Ureter (tissue), 1 donor: ENCODE measurements at places on chromosomes 12 and 14. TPM values are rescaled to one million over a fixed set of nuclear protein-coding genes. Genes with fewer than 3 reads are reported as not detected.

DNA sequence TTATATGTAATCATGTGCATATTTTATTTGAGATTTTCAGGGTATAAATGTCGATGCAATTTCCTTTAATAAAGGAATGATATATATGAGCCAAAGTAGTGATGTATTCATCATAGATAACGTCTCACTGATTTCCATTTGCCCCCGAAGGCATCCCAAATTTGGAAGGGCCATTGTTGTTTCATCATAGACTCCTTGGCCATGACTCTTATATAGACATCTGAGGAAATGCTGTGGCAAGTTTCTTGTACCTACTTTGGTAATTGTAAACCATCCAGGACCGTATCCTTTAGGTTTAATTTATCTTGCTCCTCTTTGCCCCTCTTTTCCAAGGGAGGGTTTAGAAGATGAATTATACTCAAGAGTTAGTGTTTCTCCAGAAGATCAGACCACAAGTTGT lies 84.7 kb downstream of the SAMD4A start:
- no peak for DNase-seq

- DNase-seq = no peak
Measured at GRCh38 chr12:23954332-23954731, 4.9 kb upstream of the SOX5 start.

GRCh38 chr14:70812124-70812818 lies 3.0 kb upstream of the MAP3K9 start:
- DNase-seq = no peak

- DNase-seq = no peak
Measured at GRCh38 chr12:131280426-131280825, 326.7 kb downstream of the ADGRD1 start.

DNA sequence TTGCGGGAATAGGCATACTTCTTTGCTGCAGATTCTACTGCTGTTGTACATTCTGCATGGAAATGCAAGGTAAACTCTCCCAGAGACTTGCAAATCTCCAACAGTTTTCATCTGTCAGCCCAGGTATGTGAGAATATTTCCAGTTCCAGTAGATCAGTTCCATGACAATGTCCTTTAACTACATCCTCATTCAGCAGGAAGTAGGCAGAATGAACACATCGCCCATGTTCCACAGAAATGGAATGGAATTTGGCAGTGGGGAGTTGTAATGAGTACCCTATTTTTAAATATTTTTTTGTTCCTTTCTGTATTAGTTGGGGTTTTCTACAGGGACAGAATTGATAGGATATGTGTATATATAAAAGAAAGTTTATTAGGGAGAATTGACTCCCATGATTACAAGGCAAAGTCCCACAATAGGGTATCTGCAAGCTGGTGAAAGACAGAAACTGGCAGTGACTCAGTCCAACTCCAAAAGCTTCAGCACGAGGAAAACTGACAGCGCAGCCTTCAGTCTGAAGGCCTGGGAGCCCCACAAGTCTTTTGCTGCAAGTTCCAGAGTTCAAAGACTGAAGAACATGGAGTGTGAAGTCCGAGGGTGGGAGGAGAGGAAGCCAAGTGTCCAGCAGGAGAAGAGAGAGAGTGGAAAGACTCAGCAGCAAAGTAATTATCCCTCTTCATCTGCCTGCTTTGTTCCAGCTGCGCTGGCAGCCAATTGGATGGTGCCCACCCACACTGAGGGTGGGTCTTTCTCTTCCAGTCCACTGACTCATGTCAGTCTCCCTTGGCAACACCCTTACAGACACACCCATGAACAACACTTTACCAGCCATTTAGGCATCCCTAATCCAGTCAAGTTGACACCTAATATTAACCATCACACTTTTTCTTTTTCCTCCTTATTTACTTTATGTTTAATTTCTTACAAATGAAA lies 110.4 kb upstream of the SCAF11 start:
- DNase-seq = no peak

DNA sequence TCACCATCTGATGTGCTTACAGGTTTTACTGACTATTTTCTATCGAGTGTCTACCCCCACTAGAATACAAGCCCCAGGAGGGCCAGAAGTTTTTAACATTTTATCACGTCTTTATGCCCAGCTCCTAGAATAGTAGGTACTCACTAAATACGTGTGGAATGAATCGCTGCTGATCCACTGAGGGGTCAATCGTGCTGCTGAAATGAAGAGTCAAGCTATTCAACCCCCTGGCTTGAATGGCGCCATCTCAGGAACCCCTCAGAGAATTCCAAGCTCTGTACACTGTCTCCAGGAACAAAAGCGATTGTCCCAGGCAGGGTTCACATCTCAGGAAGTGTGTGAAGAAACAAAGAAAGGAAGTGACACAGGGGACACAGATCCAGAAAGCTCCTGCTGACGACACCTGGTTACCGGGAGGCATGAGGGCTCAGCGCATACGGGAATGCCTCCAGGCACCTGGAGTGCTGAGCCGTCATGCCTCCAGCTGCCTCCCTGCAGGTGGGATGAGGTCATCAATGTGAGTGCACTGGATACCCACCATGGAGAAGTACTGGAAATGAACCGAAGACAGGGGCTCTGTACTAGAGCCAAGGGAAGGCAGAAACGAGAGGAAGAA lies 45.6 kb downstream of the PITPNM2 start:
- DNase-seq = no peak

- peak; percentile 93 for DNase-seq
Measured at GRCh38 chr12:2794736-2795289, at the start of gene FKBP4. FKBP4 (plus strand) TSS chr12:2794970; CDS start chr12:2795140, 170 bp downstream.

DNA sequence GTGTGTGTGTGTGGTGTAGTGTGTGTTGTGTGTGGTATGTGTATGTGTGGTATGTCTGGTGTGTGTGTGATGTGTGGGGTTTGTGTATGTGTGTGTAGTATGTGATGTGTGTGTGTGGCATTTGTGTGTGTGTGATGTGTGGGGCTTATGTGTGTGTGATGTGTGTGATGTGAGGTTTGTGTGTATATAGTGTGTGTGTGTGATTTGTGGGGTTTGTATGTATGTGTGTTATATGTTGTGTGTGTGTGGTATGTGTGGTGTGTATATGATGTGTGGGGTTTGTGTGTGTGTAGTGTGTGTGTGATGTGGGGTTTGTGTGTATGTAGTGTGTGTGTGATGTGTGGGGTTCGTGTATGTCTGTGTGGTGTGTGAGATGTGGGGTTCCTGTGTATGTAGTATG lies 9.4 kb downstream of the GALNT16 start:
- no peak for DNase-seq

GRCh38 chr14:69459122-69459521 lies 25.4 kb upstream of the PLEKHD1 start:
- DNase-seq = no peak

- DNase-seq = no peak
Measured at GRCh38 chr12:67540920-67541624, 107.5 kb upstream of the DYRK2 start.

DNA sequence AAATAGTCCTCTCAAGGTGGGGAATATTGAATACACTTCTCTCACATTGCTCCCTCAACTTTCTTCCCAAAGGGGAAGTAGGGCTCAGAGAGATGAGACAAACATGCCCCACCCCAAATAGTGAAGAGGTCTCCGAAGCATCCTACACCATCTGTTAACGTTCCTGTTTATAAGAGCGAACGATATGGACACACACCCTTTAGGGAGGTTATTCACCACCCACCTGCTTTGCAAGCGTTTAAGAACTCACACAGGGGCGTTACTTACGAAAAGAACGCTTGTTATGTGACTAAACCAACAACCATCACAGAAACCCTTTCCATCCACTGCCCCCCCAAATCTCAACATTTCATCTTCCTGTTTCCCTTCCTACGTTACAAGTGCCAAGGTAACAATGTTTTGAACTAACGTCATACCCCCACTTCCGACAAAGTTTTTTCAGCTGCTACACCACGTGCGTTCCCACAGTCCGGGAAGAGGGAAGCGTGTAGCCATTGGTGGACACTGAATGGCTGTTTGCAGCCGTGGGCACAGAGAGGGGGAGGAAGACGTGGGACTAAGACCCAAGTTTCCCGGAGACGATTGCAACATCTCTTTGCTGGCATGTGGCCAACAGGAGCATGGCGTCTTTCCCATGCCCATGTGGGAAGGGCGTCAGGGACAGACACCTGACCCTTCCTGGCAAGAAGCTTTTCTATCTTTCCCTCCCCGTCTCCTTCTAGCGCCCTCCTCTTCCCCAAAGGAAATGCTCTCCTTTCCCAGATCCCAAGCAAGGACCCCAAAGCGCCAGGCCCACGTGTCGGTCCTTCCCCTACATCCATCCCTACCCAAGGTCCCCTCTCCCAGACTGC lies 1.2 kb downstream of the YBX3 start:
- peak; percentile 96 for DNase-seq

- no peak for DNase-seq
Measured at GRCh38 chr12:42508913-42509460, 80.6 kb downstream of the PRICKLE1 start.

- DNase-seq = no peak
Measured at GRCh38 chr12:114396869-114397719, 8.8 kb downstream of the TBX5 start.

DNA sequence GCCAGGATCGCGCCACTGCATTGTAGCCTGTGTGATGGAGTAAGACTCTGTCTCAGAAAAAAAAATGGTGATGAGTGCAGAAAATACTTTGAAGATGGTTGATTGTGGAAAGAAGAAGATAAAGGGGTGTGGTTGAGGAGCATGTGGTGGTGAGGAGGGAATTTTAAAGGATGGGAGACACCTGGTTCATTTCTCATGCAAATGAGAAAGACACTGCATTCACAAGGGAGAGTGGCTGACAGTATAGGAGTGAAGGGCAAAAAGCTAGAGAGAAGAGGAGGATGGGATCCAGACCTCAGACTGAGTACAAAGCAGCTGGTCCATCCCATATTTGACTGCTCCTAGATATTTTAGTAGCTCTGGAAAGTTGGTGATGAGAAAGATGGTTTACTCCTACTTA lies 206.0 kb downstream of the SNAPC1 start:
- DNase-seq = no peak

The TMEM117 gene
- 16.7 TPM for total RNA-seq

The ZCCHC8 gene
- 32.2 TPM for total RNA-seq
